ENCODE measurements at places on chromosomes 2 and 18. TPM values are rescaled to one million over a fixed set of nuclear protein-coding genes. Genes with fewer than 3 reads are reported as not detected.
A peak's percentile ranks its signal among the peaks of the same experiment; 100 is the strongest.

- no peak for DNase-seq
Measured at GRCh38 chr2:67237288-67237687, 159.8 kb upstream of the ETAA1 start.

- DNase-seq: no peak
Measured at GRCh38 chr2:189613650-189614420, 33.2 kb upstream of the SLC40A1 start.

GRCh38 chr18:62152844-62153243 lies 34.0 kb downstream of the PIGN start:
- DNase-seq: no peak

Gene CNRIP1
- 8.0 TPM for total RNA-seq

- no peak for DNase-seq
Measured at GRCh38 chr2:24080701-24081100, 3.9 kb downstream of the TP53I3 start.

- no peak for DNase-seq
Measured at GRCh38 chr2:122182616-122183355, 427.3 kb downstream of the TSN start.

- DNase-seq: no peak
Measured at GRCh38 chr18:6413579-6414117, 1.1 kb downstream of the L3MBTL4 start.

Gene IL1F10
- not detected for total RNA-seq

- DNase-seq: peak; percentile 8
Measured at GRCh38 chr2:239935789-239936758, 89.1 kb downstream of the NDUFA10 start.

DNA sequence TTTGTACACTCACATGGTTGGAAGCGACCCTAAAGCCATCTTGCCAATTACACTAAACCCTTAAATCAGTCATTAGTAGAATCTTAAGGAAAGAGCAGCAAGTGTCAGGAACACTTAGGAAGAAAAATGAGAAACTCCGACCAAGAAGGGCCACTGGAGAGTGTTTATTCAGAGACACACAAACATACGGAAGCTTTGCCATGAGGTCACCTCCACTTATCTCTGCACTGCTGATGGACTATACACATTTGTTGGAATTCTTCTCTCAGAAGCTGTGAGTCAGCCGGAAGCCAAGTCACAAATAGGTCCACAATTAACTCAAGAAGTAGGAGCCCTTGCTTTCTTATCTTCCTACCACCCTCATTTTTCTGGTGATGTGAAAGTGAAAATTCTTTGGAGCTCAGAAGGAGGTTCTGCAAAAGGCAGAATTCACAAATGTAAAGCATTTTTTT lies 21.6 kb downstream of the BMP10 start:
- no peak for DNase-seq

Data from left ventricle myocardium inferior (tissue), 1 donor.